Vagina (tissue), 2 donors: ENCODE measurements at places on chromosomes 11 and 22. TPM values are rescaled to one million over a fixed set of nuclear protein-coding genes. Genes with fewer than 3 reads are reported as not detected.

DNA sequence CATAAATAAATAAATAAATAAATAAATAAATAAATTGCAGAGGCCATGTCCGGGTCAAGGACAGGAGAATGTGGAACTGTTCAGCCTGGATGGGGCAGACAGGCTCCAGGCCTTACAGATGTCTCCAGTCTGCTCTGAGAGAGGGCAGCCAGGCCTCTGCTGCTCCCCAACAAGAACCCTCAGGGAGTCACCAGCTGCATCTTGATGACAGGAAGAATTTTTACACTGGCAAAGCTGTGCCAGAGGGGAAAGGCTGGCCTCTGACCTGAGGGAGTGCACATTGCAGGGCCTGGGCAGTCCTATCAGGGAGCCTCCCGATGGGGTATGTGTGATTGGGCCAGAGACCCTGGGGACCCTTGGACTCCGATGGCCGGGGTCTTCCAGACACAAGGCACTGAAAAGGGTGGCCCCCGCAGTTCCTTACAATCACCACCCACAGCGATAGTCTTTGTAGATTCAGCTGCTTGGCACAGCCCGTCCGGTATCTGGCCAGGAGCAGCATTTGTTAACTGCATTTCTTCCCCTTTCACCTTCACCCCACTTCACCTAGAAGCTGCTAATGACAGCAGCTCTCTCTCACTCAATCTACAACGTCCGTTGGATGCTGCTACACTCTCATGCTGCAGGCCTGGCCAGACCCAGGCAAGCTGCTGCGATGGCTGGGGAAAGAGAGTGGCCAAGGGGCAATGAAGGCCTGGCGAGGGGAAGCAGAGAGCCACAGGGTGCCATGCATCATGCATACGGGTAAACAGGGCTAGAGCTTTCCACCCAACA lies 8.1 kb downstream of the MOGAT2 start:
- DNase-seq, result no peak

DNA sequence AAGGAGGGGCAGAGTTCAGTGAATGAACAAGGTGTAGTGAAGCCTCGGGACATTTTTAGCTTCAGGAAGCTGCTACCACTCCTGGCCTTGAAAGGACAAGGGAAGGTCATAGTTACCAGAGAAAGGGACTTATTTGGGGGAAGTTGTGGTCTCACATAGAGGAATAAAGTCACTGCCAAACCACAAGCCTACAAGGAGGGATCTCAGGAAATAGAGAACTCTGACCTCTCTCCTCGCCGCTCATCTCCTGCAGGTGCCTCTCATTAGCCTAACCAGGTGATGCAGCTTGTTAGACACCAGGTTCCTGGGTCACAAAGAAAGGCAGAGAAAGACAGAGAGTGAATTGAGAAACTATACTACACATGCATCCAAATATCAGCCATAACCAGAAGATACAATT lies 14.3 kb upstream of the TOLLIP start:
- DNase-seq, result no peak

GRCh38 chr11:82494988-82495432 lies 238.7 kb downstream of the FAM181B start:
- no peak for DNase-seq

DNA sequence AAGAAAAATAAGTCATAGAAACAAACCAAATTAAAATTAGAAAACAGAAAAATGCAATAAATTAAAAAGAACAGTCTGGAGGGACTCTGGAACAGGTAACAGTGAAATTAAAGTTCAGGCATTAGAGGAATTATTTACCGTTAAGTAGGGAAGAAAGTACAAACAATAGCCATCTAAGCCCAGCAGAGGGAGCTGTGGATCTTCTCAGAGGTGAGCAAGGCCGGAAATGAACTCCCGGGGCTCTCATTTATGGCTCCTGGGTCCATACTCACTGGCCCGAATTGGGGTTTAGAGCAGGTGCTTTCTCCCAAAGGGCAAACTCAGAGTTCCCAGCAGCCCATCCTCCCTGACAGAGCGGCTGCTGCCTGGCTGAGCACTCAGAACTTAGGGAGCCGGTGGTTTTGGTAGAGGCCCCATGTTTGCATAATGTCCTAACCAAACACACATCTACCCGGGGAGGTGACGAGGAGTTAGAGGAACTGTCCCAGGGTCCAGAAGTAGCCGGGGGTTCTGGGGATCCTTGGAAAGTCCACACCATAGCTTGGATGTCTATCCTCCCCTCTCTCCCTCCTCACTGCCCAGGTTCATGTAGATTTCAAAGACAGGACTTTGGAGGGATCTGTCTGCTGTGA lies 87.8 kb upstream of the VPREB1 start:
- DNase-seq, result no peak

DNA sequence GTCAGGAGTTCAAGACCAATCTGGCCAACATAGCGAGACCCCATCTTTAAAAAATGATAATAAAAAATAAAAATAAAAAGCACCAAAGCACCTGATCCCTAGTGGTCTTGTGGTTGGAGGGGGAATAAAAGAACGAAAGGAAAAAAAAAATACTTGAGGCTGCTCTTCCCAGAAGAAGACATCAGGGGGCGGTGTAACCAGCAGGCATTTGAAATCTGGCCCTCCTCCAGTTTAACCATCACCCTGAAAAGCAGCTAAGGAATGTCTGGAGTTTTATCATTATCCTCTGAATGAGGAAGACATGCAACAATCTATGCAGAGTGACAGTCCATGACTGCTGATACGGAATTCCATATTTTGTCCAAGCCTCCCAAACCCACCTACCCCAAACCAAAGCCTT lies 5.6 kb upstream of the KCTD17 start:
- DNase-seq, result no peak

DNA sequence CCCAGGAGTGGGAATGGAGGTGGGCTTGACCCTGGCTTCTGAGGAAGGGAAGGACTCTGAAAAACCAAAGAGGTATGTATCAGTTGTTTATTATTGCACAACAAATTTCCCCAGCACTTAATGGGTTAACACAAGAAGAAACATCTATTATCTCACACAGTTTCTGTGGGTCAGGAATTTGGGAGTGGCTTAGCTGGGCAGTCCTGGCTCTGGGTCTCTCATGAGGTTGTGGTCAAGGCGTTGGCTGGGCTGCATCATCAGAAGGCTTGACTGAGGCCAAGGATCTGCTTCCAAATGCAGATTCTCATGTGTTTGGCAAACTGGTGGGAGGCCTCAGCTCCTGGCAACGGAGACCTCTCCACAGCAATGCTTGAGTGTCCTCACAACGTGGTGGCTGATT lies 17.5 kb upstream of the SMIM38 start:
- DNase-seq, result no peak

DNA sequence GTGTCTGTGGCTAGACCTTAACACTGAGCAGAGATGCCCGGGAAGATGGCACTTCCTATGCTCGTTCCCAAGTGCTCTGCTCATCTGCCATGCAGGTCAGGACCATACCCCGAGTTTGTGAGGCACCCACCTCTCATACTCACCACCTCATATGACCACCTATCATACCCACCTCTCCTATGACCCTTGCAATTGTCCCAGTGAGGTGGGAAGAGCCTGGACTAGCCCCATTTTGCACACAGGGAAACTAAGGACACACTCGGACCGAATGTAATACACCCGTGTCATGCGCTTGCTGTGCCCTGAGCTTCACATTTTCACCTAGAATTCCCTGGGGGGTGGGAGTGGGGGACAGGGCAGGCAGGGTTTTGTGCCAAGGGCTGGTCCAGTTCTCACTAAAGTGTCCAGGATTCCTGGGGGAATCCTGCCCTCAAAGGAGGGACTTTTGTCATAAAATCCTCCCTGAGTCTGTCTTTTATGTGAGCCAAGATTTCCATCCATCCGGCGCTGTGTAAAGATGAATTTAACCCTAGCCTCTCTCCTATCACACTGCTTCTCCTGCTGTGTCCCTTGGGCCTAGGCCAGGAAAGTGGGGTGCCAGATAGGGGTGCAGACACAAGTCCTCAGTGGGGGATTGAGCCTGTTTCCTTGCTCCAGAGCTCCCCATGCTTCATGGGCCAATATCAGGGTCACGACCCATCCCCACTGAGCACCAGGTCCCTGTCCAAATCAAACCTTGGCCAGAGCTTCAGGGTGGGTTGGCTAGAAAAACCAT lies 20.0 kb downstream of the TPBGL start:
- DNase-seq, result no peak

GRCh38 chr11:18230859-18231258 lies 5.7 kb downstream of the SAA4 start:
- no peak for DNase-seq

DNA sequence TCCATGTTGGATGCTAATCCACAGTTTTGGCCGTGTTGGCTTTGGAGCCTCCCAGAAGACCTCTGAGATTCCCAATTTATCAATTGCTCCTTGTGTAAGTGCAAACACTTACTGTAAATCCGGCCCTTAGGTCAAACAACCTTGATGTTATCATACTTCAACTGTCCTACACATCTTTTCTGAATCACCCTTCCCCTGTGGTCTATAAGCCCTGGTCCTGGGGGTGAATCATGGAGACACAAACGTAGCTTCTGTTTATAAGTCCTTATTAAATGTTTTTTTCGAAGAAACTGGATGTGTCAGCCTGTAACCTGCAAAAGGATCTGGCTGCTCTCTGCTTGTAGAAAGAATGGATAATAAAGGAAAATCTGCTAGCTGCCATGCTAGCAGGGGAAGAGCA lies 1.7 kb upstream of the IL10RA start:
- DNase-seq, result no peak

DNA sequence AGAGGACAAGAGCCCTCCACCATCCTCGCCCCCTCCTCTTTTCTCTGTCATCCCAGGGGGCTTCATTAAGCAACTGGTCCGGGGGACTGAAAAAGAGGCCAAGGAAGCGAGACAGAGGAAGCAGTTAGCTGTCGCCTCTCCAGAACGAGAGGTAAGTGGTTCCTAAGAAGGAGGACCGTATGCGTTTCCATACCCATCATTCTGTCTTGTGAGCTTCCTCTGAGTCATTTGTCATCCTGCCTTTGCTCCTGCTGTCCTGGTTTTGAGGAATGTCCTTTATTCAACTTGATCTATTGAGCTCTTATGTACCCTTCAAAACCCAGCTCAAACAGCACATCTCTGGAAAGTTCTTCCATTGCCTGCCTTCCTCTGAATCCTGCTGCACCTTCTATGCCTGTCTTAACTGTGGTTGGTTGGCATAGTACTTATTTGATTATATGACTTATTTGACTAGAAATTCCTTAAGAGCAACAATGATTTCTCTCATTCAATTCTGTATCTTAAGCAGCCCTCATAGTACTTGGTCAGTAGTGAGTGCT lies 21.3 kb downstream of the MYO18B start:
- DNase-seq, result no peak

DNA sequence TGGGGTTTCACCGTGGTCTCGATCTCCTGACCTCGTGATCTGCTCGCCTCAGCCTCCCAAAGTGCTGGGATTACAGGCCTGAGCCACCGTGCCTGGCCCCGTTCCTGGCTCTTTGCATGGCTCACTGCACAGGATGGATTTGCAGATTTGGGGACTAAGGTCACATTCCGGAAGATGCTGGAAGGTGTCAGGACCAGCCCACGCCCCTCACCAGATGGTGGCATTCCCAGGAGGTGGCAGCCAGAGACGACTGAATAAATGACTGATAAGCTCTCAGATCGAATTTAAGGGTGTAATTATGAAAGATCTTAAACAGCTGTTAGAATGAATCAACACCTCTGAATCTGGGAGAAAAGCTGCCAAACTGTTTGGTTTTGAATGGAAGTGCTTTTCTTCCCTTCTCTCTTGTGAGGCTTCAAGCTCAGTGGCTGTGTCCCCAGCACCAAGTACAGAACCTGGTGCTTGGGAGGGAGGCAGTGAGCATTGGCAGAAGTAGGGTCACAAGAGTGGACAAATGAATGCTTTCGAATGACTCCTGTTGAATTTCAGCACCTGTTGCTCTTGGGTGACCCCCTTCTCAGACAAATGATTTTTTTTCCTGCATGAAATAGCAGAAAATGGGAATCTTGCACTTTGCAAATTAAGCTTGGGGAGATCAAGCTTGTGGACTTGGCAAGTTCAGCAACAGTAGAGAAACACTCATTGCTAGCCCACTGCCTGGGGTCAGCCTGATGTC lies 69.6 kb downstream of the KIAA1671 start:
- DNase-seq, result no peak

- DNase-seq, result no peak
These were observed 16.4 kb upstream of the FCHSD2 start for GRCh38 chr11:73158356-73159051.

DNA sequence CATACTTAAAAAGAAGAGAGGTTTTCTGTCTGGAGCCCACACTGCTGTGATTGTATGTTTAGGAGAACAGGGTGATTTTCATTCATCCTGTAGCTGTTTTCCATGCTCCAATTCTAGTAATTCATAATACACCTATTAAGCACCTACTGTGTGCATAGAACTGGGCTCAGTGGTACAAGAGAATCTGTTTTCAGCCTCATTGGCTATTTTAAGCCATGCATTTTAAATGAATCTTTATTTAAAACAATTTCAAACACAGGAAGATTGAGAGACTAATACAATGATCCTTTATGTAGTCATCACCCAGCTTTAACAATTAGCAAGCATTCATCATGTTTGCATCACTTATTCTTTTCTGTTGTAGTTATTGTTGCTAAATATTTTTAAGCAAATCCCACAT lies 86.2 kb downstream of the BDNF start:
- no peak for DNase-seq

GRCh38 chr11:76035020-76035419 lies 171.3 kb downstream of the WNT11 start:
- no peak for DNase-seq

- DNase-seq, result no peak
These were observed 213.7 kb downstream of the TBC1D22A start for GRCh38 chr22:46976143-46976542.

DNA sequence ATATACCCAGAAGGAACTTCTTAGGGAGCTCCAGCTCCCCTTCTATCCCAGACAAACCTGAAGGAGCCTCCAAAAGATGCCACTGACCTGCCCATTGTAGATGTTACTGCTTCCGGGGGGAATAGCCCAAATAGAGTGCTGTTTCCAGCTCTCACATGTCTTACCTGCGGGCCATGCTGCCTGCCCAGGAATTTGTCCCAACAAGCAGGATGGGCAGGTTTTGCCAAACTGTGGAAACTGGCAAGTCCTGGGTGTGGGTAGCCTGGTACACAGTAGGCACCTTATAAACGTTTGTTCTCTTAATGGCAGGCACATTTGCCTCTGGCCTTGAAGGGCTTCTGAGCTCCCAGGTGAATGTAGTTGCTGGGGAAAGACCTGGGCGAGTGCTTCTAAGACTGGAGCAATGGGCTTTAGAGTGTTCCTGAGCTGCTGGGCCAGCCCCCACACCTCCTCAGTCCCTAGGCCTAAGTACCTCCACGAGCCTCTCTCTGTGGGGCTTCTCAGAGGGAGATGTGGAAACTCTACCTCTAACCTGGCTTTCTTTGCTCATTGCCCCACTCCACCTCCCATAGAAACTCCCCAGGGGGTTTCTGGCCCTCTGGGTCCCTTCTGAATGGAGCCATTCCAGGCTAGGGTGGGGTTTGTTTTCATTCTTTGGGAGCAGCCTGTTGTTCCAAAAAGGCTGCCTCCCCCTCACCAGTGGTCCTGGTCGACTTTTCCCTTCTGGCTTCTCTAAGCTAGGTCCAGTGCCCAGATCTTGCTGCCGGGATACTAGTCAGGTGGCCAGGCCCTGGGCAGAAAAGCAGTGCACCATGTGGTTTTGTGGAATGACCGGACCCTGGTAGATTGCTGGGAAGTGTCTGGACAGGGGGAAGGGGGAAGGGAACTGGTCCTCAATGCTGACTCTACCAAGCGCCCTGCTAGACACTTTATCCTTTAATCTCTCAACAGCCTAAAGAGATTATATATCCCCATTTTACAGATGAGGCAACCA lies 37.2 kb downstream of the LIMK2 start:
- DNase-seq, result no peak

The APOL5 gene
- not detected for total RNA-seq

The TRPC6 gene
- 5.6 TPM for total RNA-seq

The CASP5 gene
- not detected for total RNA-seq

The MDK gene
- total RNA-seq, result 142 TPM

The GPR137 gene
- 20.6 TPM for total RNA-seq

The NRGN gene
- 0.98 TPM for total RNA-seq

The TYMP gene
- 82.0 TPM for total RNA-seq
